Ovary (tissue), 10 donors: ENCODE measurements at places on chromosomes 3 and 15. TPM values are rescaled to one million over a fixed set of nuclear protein-coding genes. Genes with fewer than 3 reads are reported as not detected.

DNA sequence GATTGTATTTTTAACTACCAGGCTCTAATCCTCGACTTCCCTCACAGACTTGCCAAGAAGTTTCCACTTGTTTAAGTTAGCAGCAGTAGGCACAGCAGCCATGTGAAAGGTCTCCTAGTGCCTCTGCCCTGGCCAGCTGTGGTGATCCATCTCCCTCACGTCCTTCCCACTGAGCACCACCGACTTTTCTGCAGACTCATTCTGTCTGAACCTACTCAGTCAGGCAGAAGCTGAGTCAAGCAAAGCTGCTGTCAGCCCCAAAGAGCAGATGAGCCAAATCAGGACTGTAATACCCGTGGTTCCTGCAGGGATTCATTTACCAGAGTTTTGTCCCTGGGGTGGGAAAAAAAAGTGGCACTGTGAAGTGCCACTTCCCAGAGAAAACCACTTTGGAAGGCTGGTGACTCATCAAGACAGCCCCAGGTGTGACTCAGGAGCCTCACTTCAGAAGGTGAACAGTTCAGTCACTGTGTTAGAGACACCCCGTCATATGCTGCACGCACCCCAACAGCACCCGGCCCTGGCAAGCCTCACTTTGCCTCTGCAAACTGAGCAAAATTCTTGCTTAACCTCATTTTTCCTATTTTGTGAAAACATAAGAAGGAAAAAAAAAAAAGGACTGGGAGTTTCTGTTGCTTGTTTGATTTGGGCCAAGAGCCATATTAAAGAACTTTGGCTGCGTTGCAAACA, 76.0 kb downstream of the WWTR1 start:
- no peak for DNase-seq

DNA sequence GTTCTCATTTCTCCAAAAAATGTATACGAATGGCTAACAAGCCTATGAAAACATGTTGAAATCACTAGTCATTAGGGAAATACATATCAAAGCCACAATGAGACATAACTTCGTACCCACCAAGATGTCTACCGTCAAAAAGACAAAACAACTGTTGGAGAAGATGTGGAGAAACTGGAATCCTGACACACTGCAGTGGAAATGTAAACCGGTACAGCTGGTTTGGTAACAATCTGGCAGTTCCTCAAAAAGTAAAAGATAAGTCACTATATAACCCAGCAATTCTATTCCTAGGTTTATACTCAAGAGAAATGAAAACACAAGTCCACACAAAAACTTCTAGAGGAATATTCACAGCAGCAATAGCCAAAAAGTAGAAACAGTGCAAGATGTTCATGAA, 7.0 kb downstream of the SCAPER start:
- no peak for DNase-seq

DNA sequence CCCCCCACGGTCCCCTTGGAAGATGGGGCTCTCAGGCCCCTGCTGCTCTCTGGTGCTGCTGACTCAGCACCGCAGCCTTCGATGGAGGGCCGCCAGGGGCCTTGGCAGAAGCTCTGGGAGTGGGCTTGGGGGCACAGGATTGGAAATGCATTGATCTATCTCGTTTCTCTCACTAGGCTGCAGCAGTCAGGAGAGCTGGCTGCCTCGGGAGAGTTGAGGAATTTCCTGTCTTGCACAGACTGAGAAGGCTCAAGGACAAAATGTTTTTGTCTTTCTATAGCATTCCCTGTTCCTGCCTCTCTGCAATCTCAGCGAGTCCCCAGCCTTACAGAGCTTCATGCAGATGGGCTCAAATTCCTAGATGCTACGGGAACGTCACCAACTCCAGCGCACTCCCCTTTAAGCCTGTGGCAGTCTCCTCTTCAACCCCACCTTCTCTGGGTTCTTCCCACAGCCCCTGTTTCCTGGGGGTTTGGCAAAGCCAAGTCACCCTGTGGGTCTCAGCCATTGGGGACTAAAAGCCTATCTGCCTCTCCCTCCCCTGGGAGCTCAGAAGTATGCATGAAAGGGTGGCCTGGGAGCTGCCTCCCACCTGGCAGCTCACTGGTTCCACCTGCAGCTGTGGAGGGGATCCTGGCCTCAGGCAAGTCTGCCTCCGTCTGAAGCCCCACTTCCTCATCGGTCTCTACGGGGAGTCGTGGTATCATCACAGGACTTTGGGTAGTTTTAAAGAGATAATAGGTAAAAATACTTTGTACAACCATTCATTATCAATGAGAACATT, 127.4 kb upstream of the HACD2 start:
- DNase-seq: no peak

GRCh38 chr3:172911142-172911541, 160.6 kb downstream of the ECT2 start:
- DNase-seq: no peak

GRCh38 chr3:87997298-87997697, 61.5 kb downstream of the CGGBP1 start:
- no peak for DNase-seq

DNA sequence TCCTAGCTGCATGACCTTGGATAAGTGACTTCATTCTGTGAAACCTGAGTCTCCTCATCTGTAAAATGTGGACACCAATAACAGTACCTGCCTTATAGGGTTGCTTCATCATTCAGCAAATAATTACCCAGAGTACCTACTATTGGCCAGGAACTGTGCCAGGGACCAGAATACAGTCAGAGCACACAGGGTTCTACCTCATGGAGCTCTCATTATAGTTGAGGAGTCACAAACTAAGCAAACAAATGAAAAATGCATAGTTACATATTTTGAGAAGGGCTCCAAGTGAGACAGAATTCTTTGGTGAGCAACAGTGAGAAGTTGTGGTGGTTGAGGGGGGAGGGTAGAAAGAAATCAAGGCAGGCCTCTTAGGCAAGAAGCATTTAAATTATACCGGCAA, 308.6 kb upstream of the WNT5A start:
- DNase-seq: no peak

GRCh38 chr15:63879995-63880394, 46.2 kb upstream of the HERC1 start:
- no peak for DNase-seq

DNA sequence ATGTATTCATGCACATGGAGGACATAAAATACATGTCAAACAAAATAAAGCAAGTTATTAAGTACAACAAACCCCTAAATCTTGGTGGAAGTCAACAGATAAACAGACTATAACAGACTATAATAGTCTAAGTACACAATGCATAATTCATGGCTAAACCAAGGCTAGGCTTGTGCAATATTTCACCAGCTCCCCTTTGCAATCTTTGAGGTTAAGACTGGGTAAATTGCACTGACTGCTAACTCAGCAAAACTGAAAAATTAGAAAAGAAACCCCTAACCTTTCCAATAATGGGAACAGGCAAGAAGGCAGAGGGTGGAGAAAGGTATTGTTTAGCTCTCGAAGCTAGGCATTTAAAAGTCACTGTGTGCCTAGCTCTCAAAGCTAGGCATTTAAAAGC, 304.9 kb upstream of the WNT5A start:
- no peak for DNase-seq

- DNase-seq: peak; percentile 87
These were observed 5.8 kb downstream of the IGDCC4 start for GRCh38 chr15:65416845-65417416.

GRCh38 chr3:181637456-181637855, 74.3 kb upstream of the SOX2 start:
- DNase-seq: no peak

The SSR3 gene
- 90.2 TPM for polyA plus RNA-seq

DNA sequence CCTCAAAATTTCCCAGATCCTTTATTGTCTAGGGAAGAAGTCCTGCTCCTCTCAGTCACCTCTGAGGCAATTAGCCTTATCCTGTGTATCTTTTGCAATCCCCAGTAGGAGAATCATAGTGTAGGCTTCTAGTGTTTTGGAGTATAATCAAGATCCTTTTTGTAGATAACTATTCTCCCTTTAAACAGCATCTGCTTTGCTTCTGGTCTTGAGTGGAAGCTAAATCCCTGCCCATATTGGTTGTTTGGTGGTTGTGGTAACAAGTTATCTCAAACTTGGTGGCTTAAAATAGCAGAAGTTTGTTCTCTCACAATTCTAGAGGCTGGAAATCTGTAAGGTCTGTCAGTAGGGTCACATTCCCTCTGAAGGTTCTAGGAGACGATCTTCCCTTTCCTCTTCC, 217.5 kb upstream of the RASGRP1 start:
- DNase-seq: no peak

The TRAIP gene
- polyA plus RNA-seq: 2.8 TPM

- DNase-seq: no peak
These were observed 15.4 kb downstream of the IGSF10 start for GRCh38 chr3:151445273-151446001.

The SLC25A26 gene
- polyA plus RNA-seq: 19.9 TPM

The ACAN gene
- polyA plus RNA-seq: 1.5 TPM

The NR2E3 gene
- not detected for polyA plus RNA-seq

- no peak for DNase-seq
These were observed 25.9 kb downstream of the AGTR1 start for GRCh38 chr3:148723631-148724030.

DNA sequence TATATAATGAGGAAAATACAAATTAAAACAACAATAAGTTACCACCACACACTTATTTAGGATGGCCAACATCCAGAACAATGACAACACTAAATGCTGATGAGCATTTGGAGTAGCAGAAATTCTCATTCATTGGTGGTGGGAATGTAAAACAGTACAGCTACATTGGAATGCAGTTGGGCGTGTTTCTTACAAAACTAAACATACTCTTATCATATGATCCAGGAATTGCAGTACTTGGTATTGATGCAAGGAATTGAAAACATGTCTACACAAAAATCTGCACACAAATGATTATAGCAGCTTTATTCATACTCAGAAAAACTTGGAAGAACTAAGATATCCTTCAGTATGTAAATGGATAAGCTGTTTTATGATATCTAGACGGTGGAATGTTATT, 594.2 kb downstream of the ZBBX start:
- DNase-seq: no peak

- no peak for DNase-seq
These were observed 465.2 kb upstream of the TGFBR2 start for GRCh38 chr3:30141178-30141581.

DNA sequence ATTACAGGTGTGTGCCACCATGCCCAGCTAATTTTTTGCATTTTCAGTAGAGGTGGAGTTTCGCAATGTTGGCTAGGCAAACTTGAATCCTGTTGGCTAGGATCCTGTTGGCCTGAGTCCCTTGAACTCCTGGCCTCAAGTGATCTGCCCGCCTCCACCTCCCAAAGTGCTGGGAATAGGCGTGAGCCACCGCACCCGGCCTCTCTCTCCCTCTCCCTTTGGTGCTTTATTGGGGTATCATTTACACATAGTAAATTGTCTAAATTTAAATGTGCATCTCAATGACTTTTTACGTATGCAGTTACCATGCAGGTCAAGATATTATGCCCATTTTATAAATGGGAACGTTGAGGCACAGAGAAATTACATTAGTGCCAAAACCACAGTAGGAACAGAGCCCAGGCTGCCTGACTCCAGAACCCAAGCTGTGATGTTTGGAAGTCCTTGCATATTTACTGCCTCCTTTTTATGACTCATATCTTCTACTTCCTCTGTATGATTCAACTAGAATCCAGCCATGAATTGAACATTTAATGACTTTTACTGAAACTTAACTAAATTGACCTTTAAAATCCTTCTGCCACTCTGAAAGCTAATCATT, 34.0 kb upstream of the RPP14 start:
- no peak for DNase-seq

GRCh38 chr3:32278714-32279113, 40.2 kb downstream of the CMTM8 start:
- no peak for DNase-seq

DNA sequence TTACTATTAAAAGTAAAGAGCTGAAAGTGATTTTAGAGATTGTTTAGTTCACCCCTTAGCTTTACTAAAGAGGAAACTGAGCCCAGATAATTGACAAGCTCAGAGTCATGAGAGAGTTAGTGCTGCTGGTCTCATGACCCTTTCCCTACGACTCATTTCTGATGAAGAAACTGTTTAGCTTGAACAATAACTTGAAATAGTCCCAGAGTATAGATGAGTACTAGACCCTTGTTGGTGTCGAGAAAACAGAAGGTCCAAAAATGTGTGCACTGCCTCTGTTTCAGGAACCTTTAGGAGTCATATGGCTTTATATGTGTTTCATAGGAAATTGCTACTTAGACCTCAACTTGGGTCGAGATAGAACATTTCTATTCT, 58.2 kb downstream of the IL16 start:
- DNase-seq: no peak

- peak; percentile 34 for DNase-seq
These were observed 18.9 kb downstream of the PTH1R start for GRCh38 chr3:46896386-46896785.
